Activated T-cell treated with anti-CD3 and anti-CD28 coated beads for 4 hours (primary cell): ENCODE measurements at places on chromosomes 16 and 17.

DNA sequence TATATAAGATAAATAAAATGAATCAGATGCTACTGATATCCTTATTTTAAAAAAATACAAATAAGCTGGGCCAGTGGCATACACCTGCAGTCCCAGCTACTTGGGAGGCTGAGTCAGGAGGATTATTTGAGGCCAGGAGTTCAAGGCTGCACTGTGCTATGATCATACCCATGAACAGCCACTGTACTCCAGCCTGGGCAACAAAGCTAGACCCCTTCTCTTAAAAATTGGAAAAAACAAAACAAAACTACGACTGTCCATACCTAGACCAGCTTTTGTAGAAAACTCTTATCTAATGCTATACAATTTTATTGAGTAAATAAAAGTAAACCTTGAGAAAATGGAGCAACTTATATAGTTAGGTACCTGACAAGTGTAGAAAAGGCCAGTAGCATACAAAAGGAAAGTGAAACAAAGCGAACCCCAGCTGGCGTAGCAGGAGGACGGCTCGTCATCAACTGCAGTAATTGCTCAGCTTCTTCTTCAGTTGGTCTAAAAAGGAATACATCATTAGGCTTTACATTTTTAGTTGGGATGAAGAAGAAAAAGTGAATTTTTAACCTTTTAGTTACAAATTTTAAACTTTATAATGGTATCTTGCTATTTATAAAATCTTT lies 23.6 kb downstream of the INTS2 start:
- DNase-seq: no peak

DNA sequence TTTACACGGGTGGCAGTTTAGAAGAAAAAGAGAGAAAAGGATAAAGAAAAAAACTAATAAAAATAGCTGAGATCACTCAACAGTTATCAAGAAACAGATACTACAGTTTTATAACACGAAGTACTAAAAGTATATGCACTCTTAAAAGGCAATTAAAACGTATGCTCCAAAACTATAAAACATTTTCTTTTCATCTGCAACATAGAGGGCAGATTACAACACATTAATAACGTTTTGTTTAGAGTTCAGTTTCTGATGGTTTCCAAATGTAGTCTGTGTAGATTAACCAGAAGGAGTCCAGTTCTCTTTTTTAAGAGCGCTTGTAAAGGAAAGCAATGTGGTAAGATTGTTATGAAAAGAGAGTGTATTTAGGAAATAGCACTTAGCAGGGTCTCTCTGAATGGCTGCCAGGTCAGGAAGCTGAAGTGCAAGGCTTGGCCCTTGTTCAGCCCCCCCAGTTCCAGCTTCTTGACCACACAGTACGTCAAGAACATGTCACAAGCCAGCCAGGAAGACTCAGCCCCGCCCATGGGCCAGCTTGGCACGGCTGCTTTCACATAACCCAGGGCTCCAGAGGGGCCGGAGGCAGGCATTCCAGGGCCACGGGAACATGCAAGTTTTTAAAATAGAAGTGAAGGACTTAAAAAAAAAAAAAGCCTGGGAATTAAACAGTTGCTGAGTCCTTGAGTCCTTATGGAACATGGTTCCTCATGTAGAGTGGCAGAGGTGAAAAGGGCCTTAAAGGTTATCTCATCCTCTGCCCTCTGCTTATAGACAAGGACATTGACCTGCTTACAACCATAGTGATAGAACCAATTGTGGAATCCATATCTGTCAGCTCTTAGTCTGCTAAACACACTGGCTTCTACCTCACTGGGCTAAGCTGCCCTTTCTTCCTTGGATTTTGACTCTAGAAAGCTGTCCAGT lies 147.4 kb upstream of the TBX2 start:
- peak; percentile 0 for DNase-seq

DNA sequence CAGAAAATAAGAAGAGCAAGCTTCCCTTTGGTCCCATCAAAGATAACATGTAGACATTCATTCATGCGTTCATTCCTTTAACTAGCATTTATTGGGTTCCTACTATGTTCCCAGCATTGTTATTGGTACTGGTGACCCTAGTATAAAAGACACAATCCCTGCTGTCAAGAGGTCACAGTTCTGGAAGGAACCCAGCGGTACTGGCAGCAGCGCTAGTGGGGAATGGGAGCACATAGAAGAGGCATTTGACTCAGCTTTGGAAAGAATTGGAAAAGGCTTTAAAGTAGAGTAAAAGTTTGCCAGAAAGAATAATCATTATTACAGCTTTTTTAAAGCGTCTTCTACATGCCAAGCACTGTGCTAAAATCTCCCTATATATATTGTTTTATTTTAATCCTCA lies 41.7 kb upstream of the NF1 start:
- DNase-seq: no peak

- no peak for DNase-seq
These were observed 113.3 kb downstream of the IRF8 start for GRCh38 chr16:86012221-86012620.

GRCh38 chr16:52407778-52408177 lies 139.2 kb downstream of the TOX3 start:
- DNase-seq: no peak

DNA sequence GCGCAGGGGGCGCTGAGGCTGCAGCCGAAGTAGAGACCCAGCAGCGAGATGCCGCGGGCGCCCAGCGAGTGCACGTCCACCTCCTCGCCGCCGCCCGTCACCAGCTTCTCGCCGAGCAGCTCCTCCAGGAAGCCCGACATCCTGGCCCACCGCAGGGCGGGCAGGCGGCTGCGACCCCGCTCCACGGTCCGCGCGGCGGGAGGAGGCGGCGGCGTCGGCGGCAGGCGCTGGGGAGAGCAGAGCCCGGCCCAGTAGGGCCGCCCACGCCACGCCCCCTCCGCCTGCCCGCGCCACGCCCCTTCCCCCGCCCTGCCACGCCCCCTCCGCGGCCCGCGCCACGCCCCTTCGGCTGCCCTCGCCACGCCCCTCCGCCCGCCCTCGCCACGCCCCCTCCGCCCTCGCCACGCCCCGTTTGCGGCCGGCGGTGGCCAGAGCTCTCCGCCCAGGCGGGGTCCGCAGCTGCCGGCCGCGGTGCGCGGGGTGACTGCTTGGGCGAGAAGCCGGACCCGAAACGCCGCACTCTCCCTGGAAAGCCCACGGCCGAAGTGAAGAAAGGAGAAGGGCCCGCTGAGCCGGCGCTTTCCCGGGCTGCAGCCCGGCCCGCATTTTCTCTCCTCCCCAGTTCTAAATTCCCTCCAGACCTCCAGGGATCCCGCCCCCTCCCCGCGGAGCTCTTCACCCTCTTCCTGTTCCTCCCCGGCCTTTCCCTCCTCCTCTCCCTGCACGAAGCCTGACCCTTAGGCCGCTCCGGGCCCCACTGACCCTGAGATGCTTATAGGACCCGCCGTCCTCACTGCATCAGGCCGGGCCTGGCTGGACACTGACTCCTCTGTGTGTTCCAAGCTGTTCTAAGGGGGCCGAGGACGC lies at the start of gene NXN:
Gene NXN (minus strand): TSS at position 238 of the 867 bp plus-strand sequence.
- DNase-seq: peak; percentile 86
